Stimulated activated CD4-positive, alpha-beta T cell treated with anti-CD3 and anti-CD28 coated beads, Interleukin-4, amount 100 ng/mL, for 1 hour (primary cell): ENCODE measurements at places on chromosomes 5 and 9.

GRCh38 chr5:44809956-44810420 lies 1.2 kb downstream of the MRPS30 start:
- DNase-seq = no peak

GRCh38 chr5:111551161-111551560 lies 38.8 kb upstream of the STARD4 start:
- no peak for DNase-seq

GRCh38 chr5:178111925-178112324 lies 1.4 kb upstream of the N4BP3 start:
- DNase-seq = no peak

GRCh38 chr5:87572090-87572489 lies 159.4 kb upstream of the CCNH start:
- DNase-seq = no peak

- no peak for DNase-seq
Observed at GRCh38 chr9:86406366-86406765, 52.2 kb upstream of the TUT7 start.

DNA sequence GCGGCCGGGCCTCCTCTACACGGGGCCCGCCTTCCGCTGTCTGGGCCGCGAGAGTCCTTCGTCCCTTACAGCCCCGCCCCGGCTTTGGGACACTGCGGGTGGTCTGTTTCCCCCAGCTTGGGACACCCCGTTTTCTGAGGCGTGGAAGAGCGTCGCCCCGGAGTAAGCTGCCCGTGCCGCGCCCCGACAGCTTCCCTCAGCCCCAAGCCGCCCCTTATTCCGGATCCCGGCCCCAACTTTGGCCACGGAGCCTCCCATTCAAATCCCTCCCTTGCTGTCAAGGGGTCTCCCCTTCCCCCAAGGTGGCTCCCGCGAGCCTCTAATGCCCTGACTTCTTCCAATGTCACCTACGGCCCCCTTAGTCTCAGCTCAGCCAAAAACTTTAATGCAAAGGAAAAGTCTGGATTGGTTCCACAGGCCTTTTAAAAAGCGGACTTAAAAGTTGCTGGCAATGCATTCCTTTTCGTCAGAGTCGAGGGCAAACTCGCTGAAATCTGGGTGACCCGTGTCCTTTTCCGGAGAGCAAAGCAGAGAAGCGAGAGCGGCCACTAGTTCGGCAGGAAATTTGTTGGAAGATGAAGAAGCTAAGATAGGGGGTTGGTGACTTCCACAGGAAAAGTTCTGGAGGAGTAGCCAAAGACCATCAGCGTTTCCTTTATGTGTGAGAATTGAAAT lies 19.8 kb downstream of the EXOSC2 start:
- no peak for DNase-seq

DNA sequence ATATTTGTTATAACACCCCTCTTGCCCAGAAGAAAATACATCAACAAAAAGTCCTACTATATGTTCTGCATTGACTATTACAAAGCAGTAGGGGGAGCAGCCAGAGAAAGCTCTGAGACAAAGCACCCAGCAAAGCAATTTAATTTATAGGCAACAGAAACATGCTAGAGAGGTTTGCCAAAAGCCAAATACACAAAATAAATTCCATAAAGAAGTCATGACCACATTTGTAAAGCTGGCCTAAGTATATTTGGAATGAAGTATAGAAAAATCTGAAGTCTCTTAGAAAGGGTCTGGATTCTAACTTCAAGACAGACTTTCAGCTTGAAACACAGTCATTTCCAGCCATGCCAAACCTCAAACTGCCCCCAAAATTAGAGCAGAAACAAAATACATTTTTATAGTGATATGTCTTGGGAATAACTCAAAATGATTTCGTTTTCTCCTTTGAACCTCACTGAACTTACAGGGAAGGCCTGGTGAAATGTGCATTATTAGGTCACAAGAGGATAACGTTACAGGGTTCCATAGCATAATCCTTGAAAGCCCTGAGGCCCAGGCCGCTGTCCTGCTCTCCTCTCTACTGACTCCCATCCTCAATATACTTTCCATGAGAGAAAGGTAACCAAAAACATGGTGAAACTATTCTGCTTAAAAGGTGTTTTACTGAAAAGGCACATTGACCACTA lies 451.8 kb downstream of the RAB3C start:
- no peak for DNase-seq

- no peak for DNase-seq
Observed at GRCh38 chr9:133257465-133257956, 17.5 kb downstream of the ABO start.

DNA sequence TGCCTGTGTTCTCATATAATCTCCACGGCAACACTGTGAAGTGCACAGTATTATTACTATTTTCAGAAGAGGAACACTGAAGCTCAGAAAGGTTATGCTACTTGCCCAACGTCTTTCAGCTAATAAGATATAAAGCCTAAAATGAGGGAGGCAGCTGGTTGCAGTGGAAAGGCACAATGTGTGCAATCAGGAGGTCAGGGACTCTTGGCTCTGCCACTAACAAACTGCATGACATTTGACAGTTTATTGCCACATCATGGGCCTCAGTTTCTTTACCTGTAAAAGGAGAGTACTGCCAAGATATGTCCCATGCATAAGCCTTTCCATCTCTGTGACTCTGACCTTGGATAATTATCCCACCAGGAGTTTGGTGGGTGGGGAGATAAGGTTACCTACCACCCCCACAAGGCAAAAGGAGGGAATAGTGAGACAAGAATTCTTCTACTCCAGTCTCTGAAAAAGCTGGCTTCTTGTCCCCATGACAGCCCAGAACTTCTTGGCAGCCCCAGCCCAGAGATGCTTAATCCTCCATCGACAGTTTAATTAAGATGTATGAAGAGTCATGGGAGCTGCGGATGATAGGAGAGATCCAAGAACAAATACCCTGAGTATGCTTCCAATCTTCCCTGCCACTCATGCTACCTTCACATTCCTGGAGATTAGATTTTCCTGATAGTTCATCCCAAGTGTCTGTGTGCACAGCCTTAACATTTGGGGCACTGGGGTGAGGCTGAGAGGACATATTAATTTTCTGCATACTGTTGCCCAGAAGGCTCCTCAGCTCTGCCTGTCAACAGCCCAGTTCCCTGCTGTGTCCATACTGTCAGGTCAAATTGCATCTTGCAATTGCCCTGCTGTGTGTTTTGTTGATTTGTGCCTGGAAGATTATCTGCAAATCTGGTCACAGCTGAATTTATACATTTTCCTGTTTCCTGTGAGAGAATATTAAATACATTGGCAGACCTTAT lies 271.2 kb downstream of the FAM114A2 start:
- no peak for DNase-seq

- DNase-seq = no peak
Observed at GRCh38 chr9:70347046-70347445, 67.4 kb downstream of the KLF9 start.

- DNase-seq = no peak
Observed at GRCh38 chr9:134661299-134661698, 19.7 kb downstream of the COL5A1 start.

- DNase-seq = no peak
Observed at GRCh38 chr5:56449071-56449640, 216.0 kb upstream of the ANKRD55 start.

DNA sequence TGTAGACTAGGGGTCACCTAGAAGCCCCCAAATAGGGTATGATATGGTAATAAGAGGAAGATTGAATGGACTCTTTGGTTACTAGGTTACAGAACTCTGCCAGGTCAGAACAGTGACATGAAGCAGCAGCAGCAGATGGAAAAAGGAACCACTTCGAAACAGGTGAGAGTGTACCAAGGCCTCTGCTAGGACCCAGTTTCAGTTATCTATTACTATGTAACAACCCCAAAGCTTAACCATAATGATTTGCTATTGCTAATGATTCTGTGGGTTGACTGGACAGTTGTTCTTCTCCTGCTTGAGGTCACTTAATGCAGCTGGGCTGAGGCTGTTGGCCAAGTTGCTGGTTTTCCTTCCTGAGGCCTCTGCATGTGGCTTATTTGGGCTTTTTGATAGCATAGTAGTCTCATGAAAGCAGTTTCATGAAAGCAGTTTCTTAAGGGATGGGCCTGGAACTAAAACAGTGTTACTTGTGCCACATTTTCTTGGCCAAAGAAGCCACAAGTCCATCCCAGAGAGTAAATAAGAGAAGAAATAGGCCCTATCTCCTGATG lies 17.6 kb downstream of the C9orf43 start:
- no peak for DNase-seq

DNA sequence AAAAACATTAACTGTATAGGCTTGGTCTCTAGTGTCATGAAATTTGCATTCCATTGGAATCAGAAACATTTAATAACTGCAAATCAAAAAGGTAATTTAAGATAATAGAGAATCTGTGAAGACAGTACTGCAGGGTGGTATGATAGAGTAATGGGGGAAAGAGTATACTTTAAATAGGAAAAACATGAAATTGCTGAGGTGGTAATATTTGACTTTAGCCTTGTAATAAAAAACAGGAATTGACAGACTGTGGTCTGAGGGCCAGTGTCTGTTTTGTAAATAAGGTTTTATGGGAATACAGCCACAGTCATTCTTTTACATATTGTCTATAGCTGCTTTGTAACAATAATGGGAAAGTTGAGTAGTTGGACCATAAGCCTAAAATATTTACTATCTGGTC lies 162.3 kb downstream of the RANBP17 start:
- no peak for DNase-seq

DNA sequence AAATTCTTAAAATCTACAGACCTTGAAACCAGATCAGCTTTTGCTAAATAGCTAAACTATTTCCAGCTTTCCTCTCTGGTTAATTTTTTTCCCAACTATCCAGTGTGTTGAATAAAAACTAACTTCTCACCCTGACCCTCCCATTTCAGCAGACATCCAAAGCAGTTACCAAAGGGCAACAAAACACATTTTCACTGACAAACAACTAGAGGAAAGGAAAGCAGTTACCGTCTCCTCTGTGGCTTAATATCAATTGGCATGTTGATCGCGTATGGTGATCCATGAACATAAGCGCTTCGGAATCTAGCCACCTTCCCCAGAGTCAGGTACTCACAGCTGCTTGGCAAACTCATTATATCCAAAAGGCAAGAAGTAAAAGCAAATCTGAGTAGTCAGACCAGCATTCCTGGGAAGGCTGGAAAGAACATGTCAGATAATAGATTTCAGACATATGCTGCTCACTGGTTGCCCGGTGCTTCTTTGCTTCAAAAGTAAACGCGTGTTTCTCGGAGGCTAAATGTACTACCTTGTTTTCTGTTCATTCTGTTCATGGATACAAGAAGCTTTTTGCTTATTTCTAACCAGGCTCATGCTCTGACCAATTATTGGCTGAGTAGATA lies 463.4 kb downstream of the PDE4D start:
- DNase-seq = no peak

- DNase-seq = no peak
Observed at GRCh38 chr9:79083621-79084020, 488.1 kb upstream of the TLE4 start.

GRCh38 chr5:159897786-159898393 lies 18.4 kb upstream of the ADRA1B start:
- no peak for DNase-seq

DNA sequence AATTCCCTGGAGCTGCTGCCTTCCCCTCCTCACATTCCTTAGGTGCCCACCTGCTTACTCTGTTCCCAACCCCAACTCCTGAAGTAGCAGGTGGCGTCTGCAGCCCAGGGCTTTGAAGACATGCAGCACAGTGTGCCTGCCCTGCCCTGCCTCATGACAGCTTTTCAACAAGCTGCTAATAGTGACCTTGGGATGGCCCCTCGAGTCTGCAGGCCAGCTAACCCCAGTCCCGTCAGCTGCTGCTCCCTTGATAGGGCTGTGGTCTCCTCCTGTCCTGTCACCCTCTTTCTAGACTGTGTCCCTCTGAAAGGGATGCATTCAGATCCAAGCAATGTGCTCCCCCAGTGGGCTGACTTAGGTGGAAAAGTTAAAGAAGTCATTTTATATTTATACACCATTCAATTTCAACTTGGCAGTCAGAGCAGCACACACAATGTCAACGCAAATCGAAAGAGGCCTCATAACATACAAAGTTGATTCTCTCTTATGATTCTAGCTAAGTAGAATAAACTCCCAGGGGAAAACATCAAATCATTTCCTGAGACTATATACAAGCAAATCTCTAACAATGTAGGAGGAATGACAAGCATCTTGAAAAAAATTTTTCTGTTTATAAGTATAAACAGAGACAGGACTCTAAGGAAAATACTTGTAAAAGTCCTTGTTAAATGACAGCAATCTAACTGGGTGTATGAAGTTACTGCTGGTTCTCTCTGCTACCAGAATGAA lies 37.9 kb downstream of the ADRB2 start:
- DNase-seq = no peak

GRCh38 chr5:59597690-59598546 lies 295.6 kb downstream of the PDE4D start:
- no peak for DNase-seq

GRCh38 chr9:17761984-17762676 lies 183.3 kb downstream of the SH3GL2 start:
- DNase-seq = no peak

- DNase-seq = no peak
Observed at GRCh38 chr5:43316421-43316820, 3.2 kb upstream of the HMGCS1 start.

DNA sequence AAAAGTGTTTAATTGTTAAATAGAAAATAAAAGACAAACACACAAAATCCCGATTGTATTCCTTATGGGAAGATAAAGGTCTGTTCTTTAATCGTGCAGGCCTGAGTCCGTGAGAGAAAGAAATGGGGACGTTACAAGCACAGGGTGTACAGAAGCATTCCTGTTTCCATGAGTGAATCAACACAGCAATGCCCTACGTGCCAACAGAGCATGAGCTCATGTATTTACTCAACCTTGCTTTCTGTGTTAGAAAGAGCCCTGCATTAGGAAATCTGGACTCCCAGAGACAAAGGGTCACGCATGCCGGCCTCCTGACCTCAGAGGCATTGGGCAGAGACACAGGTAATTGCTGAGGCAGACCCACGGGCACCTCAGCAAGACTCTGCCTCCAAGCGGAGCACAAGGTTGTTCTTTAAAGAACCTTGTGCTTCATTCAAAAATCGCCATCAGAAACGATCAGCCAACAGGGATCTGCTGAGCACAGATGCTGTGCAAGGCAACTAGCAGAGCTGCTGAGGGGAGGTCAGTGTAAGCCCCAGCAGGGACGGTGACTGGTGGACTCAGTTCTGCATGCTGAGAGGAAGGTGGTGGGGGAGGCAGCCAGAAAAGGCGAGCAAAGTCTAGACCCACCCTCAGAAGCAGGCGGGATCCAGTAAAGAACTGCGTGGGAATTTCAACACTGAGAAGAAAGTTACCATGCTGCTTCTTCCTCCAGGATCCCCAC lies 101.0 kb downstream of the TLE1 start:
- no peak for DNase-seq

DNA sequence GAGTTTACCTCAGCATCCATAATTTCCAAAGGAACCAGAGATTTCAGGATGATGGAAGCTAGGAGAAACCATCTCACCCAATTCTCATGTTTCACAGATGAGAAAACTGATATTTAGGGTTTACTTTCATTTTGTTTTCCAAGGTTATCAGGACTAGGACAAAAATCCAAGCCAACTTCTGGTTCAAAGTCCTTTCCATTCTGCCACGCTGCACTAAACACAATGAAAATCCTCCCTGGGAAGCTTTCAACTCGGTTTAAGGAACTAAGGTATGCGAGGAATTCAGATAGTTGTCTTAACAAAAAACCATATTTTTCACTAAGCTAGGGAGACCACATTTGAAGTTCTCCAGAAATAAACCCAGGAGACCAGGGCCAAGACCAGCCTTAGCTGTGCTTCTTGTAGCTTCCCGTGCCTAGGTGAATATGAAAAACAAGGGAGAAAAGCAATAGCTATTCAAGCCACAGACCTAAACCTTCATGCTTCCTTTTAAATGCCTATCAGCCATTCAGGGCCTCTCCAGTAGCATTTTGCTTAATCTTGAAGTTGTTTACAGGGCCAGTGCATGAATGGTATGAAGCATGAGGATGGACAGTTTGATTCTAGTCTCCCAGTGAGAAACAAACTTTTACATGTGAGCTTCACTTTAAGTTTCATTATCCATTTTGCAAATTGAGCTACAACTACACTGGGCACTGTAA lies 167.9 kb downstream of the DENND1A start:
- no peak for DNase-seq
